Heart left ventricle (tissue), 16 donors: ENCODE measurements at places on chromosomes 1 and 21. TPM values are rescaled to one million over a fixed set of nuclear protein-coding genes. Genes with fewer than 3 reads are reported as not detected.

MEX3A gene
- 0.25 TPM for total RNA-seq

UTP25 gene
- 3.5 TPM for total RNA-seq

FNBP1L gene
- total RNA-seq = 23.4 TPM

PTGFRN gene
- total RNA-seq = 228 TPM

CYP4X1 gene
- 0.86 TPM for total RNA-seq

HORMAD1 gene
- total RNA-seq = not detected

OR10Z1 gene
- total RNA-seq = not detected

NBPF6 gene
- not detected for total RNA-seq

PTGER3 gene
- 1.1 TPM for total RNA-seq

HAO2 gene
- not detected for total RNA-seq

TNFAIP8L2 gene
- total RNA-seq = 3.5 TPM

ZNHIT6 gene
- total RNA-seq = 7.1 TPM

KRTAP10-8 gene
- total RNA-seq = not detected

OR2T33 gene
- not detected for total RNA-seq

PROX1 gene
- 55.2 TPM for total RNA-seq

PDZK1 gene
- 0.20 TPM for total RNA-seq
